ENCODE measurements at places on chromosomes 1 and 21.

DNA sequence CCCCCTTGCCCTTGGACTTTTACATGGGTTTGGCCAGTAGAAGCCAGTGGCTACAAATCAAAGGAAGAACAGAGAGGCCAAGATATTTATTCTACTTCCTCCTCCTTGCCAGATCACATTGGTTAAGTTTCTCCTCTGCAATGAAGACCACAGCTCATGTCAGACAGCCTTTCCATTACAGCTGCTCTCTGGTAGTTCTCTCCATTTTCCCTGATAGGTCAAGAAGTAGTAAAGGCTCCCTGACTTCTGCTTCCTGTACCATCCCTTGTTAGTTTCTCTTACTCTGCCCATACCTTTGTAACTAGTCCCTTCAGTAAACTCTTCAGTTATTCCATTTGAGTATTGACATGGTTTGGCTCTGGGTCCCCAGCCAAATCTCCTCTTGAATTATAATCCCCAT, 27.8 kb downstream of the NME7 start:
- DNase-seq: no peak

GRCh38 chr1:36753451-36753850, 270.7 kb upstream of the CSF3R start:
- DNase-seq: no peak

DNA sequence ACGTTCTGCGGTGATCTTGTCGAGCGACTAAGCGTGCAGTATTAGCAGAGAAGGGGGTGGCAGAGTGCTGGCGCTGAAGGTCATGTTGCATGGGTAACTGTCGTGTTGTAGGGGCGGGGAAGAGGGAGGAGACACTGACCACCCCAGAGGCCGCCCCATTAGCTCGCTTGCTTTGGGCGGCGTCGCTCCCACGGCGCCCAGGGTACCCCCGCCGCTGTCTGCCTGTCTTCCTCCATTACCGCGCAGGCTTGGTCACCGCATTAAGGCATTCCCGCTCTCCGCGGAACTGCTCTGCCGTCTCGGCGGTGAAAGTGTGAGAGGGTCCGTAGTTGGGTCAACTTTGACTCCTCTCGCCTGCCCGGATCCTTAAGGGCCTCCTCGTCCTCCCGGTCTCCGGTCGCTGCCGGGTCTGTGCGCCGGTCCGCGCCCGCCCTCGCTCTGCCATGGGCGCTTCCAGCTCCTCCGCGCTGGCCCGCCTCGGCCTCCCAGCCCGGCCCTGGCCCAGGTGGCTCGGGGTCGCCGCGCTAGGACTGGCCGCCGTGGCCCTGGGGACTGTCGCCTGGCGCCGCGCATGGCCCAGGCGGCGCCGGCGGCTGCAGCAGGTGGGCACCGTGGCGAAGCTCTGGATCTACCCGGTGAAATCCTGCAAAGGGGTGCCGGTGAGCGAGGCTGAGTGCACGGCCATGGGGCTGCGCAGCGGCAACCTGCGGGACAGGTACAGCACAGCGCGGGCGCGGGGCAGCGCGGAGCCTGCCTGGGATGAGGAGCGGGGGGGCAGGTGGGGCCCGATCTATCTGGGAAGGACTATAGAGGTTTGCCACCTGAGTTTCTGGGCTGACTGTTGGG, at the start of gene MTARC2:
Gene MTARC2, plus strand, starts transcription at position 234 of the 846 bp plus-strand sequence. Its CDS starts 210 bp downstream, at position 444.
- peak; percentile 77 for DNase-seq

DNA sequence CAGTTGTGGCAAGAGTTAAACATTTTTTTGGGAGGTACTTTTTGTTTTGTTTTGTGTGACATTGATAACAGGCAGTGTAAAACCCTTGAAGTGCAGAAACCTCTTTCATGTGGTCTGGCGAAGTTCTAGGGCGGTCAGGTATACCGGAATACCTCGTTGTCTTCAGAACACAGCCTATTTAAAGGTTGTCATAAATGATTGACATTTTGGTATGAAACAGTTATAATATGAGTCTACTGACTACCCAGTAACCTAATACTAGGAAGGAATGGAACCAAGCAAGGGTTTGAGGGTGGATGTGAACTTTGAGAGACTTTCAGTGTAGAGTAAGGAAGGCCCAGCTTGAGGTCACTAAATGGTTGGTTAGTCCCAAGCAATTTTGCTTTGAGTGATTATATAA, 40.5 kb downstream of the PATJ start:
- DNase-seq: no peak

- DNase-seq: no peak
Observed at GRCh38 chr1:22955146-22955545, 17.5 kb downstream of the LACTBL1 start.

GRCh38 chr1:2137257-2138121, 57.1 kb downstream of the FAAP20 start:
- DNase-seq: no peak

GRCh38 chr1:57254022-57254421, 169.8 kb downstream of the DAB1 start:
- DNase-seq: no peak

- DNase-seq: peak; percentile 52
Observed at GRCh38 chr1:190244406-190244805, 233.3 kb downstream of the BRINP3 start.

GRCh38 chr1:89546934-89547562, 22.4 kb downstream of the LRRC8B start:
- DNase-seq: no peak

GRCh38 chr21:44271558-44272283, 10.0 kb upstream of the DNMT3L start:
- no peak for DNase-seq

DNA sequence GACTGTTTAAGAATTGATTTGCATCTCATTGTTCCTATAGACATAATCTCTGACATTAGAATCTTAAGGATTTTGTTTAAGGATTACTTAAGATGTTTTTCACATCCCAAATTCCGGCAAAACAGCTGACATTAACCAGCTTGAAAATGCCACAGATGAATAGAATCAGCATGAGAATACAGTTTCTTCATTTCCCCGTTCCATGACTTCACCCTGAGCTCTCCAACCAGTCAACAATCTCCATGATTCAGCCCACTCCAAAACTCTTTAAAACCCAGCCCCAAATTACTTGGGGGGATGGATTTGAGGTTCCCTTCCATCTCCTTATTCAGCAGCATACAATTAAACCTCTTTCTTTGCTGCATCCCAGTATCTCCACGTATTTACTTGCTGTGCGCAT, 201.0 kb downstream of the LYPLAL1 start:
- no peak for DNase-seq

GRCh38 chr1:97898948-97899347, 21.9 kb downstream of the DPYD start:
- no peak for DNase-seq

DNA sequence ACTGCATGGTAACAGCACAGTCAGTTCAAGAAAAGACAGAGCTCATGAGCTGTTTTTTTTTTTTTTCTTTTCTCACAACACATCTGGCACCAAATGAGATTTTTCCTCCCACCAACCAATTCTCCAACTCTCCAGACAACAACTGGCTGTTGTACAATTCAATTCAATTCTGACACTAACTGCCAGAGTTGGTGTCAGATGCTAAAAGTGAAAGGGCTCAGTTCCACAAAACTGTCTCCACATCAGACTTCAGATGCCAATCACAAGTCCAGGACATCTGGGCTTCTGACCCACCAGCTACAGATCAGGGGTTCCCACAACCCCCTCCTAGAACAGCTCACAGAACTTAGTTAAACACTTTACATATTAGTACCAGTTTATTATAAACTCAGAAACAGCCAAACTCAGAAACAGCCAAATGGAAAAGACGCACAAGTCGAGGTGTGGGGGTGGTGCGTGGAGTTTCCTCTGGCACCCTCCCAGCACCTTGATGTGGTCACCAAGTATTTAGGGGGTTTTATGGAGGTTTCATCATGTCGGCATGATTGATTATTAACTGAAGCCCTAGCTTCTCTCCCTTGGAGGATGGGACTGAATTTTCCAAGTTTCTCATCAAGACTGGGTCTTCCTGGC, 39.2 kb upstream of the LRRC8D start:
- DNase-seq: no peak

- peak; percentile 6 for DNase-seq
Observed at GRCh38 chr1:44048532-44049215, 17.4 kb upstream of the SLC6A9 start.

DNA sequence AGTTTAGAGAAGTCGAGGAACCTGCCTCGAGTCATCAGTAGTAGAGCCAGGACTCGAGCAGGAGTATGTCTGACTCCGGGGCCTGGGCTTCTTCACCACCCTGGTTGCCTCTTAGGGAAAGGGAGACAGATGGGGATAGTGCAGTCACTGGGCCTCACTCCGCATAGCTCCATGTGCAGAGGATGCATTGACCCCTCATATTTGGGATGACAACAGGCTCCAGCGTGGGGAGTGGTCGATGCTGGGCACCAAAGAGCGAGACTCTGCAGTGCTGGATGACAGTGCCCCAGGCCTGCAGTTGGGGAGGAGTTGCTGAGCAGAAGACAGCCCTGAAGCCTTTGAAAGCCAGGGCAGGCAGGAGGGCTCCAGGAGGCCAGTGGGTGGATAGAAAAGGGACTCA, 20.8 kb upstream of the TENT5C start:
- DNase-seq: no peak
